ENCODE measurements at places on chromosomes 2 and 18.
A peak's percentile ranks its signal among the peaks of the same experiment; 100 is the strongest.

DNA sequence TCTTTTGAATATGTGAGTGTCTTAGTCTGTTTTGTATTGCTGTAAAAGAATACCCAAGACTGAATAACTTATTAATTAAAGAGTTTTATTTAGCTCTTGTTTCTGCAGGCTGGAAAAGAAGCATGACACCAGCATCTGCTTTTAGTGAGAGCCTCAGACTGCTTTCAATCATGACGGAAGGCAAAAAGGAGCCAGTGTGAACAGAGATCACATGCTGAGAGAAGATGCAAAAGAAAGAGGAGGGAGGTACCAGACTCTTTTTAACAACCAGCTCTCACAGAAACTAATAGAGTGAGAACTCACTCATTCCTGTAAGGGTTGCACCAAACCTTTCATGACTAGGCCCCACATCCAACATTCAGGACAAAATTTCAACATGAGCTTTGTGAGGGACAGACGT lies 101.6 kb upstream of the HNMT start:
- H3K36me3 ChIP-seq = no peaks in the 10 kb centered on the region
- no peaks in the 10 kb centered on the region for H3K4me1 ChIP-seq
- no peak for DNase-seq
- H3K27me3 ChIP-seq = peaks cover 3% of the 10 kb centered on the region
- no peak overlapping the region for H3K27ac ChIP-seq

DNA sequence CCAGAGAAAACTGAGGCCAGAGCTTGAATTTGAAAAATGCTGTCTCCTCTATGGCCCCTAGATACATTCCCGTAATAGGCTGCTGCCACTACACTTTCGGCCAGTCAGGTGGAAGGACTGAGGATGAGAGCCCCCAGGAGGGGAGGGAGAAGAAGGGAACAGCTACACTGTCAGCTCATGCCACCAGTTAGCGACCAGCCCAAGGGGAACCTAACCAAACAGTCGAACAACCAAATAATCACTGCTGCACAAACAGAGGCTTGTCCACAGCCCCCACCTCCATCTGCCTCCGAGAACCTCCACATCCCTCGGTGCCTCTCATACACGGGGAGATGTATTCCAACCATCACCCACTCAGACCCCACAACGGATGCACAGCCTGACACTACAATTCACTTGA lies 7.3 kb downstream of the ZNF516 start:
- no peak overlapping the region for H3K27ac ChIP-seq
- H3K4me1 ChIP-seq = peaks cover 12% of the 10 kb centered on the region
- no peaks in the 10 kb centered on the region for H3K36me3 ChIP-seq
- H3K27me3 ChIP-seq = peaks cover 31% of the 10 kb centered on the region

GRCh38 chr2:7945026-7945425 lies 736.8 kb upstream of the ID2 start:
- DNase-seq = no peak
- H3K36me3 ChIP-seq = no peaks in the 10 kb centered on the region
- H3K4me1 ChIP-seq = no peaks in the 10 kb centered on the region
- H3K4me3 ChIP-seq = no peak overlapping the region
- H3K27me3 ChIP-seq = no peaks in the 10 kb centered on the region
- no peak overlapping the region for H3K27ac ChIP-seq

GRCh38 chr2:55136138-55136541 lies 85.9 kb upstream of the RTN4 start:
- no peak for DNase-seq
- no peak overlapping the region for H3K4me3 ChIP-seq
- no peaks in the 10 kb centered on the region for H3K27me3 ChIP-seq
- peaks cover 29% of the 10 kb centered on the region for H3K4me1 ChIP-seq
- H3K27ac ChIP-seq = peak overlapping the region; percentile 10

DNA sequence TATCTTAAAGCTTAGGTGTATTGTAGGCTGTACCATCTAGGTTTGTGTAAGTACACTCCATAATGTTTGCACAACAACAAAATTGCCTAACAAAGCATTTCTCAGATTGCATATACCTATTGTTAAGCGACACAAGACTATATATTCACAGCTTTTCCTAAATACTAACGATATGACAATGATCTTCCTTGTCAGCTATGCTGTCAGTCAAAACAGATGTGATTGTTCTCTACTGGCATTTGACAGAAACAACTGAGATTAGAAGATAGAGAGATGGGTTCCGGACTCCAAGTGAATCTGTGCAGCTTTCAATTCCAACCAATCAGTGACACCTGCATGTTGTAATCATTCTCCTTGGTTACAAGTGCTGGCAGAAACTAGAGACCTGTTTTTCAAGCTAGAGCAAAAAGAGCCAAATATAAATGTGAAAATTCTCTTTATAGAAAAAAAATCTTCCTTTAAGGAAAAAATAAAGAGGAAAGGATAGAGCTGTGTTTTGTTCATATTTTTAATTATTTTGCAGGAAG lies 1232.3 kb upstream of the SLC39A10 start:
- H3K4me1 ChIP-seq = no peaks in the 10 kb centered on the region
- no peaks in the 10 kb centered on the region for H3K27me3 ChIP-seq
- no peak overlapping the region for H3K4me3 ChIP-seq
- no peak overlapping the region for H3K27ac ChIP-seq

DNA sequence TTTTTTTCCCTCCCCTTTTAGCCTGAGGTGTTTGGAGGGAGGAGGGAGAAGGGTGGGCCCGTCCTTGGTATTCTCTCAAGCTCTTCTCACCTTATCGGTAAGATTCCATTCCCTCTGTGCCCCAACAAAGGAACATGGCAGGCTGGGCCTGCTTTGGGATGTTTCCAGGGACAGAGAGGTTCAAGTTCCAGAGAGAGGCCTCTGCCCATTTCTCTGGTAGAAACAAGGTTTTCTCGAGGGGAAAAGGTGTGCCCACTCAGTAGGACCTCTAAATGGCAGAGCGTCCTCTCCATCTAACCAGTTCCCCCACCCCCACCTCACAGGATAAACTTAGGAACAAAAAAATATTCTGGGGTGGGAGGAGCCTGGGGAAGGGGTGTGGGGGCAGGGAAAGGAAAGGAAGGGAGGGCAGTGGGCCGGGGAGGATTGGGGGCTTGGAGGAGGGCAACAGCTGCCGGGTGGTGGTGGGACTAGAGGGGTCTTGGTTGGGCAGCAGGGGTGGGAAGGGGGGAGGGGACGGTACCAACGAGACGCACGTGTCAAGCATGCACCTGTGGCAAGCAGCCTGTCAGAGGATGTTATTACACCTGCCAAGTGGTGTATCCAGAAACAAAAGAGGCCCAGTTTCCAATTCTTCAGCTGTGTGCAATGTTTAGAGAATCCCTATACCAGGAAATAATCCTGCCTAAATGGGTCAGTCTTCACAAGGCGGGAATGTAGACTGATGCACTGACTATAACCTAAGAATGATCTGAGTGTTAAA lies 2.1 kb downstream of the PCBP1 start:
- peak overlapping the region; percentile 98 for H3K4me3 ChIP-seq
- no peaks in the 10 kb centered on the region for H3K27me3 ChIP-seq
- peaks cover 53% of the 10 kb centered on the region for H3K4me1 ChIP-seq
- H3K27ac ChIP-seq = peak overlapping the region; percentile 100

GRCh38 chr18:44723411-44723810 lies 42.7 kb downstream of the SETBP1 start:
- H3K27me3 ChIP-seq = peaks cover 20% of the 10 kb centered on the region
- DNase-seq = no peak

DNA sequence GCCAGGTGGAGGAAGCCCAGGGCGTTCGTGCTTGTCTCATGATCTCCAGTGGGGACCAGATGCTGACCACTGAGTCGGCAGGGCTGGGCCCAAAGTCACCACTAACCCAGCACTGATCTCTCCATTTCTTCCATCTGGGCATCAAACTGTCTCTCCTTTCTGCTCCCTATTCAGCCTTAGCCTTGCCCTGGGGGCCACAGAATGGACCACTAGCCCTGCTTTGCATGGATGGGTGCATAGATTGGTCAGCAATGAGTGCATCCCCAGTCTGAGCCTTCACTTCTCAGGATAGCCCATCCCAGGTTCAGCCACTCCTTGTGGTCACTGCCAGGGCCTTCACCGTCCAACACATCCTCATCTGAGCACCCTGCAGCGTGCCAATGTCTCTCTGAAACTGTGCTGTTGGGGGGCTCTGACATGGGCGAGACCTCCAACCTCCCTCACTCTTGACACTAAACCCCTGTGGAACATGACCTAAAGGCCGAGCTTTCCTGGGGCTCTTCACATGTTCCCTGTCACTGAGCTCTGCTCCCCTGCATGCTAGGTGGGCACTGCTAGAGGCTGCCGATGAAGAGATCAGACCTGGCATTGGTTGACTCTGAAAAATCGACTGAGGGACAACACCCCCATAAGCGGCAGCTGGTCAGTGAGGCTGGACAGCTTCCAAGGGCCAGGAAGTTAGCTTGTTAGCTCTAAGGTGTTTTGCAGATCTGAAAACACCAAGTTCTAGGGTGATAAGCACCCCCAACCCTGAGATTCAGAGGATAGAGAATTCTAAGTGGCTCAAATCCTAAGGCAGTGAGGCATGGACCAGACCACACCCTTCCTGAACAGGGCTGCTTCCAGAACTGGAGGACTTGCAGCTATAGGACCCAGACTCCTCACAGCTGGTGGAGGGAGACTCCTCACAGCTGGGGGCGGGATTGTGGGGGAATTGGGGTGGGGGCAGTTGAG lies 61.7 kb downstream of the HS1BP3 start:
- H3K4me3 ChIP-seq = no peak overlapping the region
- H3K27ac ChIP-seq = no peak overlapping the region
- no peaks in the 10 kb centered on the region for H3K27me3 ChIP-seq
- no peaks in the 10 kb centered on the region for H3K4me1 ChIP-seq
- DNase-seq = no peak

- H3K4me1 ChIP-seq = peaks cover 6% of the 10 kb centered on the region
- no peak overlapping the region for H3K27ac ChIP-seq
- DNase-seq = no peak
- H3K36me3 ChIP-seq = no peaks in the 10 kb centered on the region
- peaks cover 38% of the 10 kb centered on the region for H3K27me3 ChIP-seq
- H3K4me3 ChIP-seq = no peak overlapping the region
These were observed 9.8 kb downstream of the FZD7 start for GRCh38 chr2:202043475-202043874.

DNA sequence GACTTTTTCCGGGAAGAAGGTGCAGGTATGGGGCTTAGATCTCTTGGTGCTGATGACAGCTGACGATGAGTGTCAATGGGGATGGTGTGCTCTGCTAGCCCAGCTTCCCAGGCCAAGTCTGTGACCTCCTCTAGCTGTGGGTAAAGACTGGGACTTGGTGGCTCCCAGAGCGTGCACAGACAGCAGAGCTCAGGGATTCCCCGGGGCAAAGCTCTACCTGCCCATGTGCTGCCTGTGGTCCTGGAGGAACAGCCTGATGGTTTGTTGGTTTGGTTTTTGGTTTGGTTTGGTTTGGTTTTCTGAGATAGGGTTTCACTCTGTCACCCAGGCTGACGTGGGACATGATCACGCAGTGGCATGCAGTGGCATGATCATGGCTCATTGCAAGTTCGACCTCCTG lies 19.2 kb downstream of the ATP6V1B1 start:
- DNase-seq = peak; percentile 4
- H3K27ac ChIP-seq = no peak overlapping the region
- H3K4me3 ChIP-seq = no peak overlapping the region
- peaks cover 13% of the 10 kb centered on the region for H3K4me1 ChIP-seq

GRCh38 chr2:184444217-184444616 lies 154.1 kb upstream of the ZNF804A start:
- H3K27me3 ChIP-seq = no peaks in the 10 kb centered on the region
- no peak overlapping the region for H3K27ac ChIP-seq
- no peak for DNase-seq

GRCh38 chr18:48754559-48754958 lies 196.2 kb downstream of the SMAD7 start:
- H3K4me1 ChIP-seq = no peaks in the 10 kb centered on the region
- no peak overlapping the region for H3K4me3 ChIP-seq
- H3K27ac ChIP-seq = no peak overlapping the region
- H3K36me3 ChIP-seq = no peaks in the 10 kb centered on the region

DNA sequence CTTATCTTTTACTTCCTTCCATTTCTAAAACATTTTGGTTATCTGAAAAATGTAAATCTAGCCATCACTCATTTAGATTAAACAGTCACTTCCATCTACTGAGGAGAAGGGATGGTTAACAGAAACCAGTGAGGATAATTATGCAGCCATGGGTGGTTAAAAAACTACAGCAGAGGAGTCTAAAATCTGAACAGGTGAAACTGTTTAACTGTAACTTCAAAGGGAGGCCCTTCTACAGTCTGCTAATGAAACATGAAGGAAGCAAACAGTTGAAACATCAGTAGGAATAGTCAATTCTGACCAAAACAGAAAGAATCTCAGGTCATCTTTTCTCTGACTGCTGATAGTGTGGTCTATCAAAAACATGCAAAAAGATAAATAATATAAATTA lies 71.0 kb downstream of the DTNB start:
- H3K27me3 ChIP-seq = no peaks in the 10 kb centered on the region
- peaks cover 5% of the 10 kb centered on the region for H3K36me3 ChIP-seq
- H3K27ac ChIP-seq = no peak overlapping the region
- H3K4me3 ChIP-seq = no peak overlapping the region
- H3K4me1 ChIP-seq = peaks cover 18% of the 10 kb centered on the region
- DNase-seq = no peak

DNA sequence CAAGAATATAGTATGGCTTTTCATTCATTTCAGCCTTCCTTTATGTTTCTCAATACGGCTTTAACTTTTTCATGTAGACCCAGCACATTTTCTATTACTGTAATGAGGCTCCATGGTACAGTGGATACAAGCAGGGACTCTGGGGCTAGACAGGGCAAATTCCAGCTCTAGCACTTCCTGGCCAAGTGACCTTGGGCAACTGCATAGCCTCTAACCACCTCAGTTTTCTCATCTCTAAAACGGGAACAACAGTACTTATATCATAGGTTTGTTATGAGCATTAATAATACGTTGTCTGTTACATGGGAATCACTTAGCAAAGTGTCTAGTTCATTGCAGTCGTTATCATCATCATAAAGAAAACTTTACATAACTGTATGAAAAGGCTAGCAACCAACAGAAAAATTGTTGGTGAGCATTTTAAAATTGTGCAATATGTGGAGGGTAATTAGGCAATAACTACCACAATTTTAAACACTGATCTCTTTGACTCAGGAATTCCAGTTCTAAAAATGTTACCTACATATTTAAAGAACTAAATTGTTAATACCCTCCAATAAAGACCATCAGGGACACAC lies 13.7 kb upstream of the RMDN2 start:
- peaks cover 13% of the 10 kb centered on the region for H3K27me3 ChIP-seq
- DNase-seq = no peak
- no peak overlapping the region for H3K4me3 ChIP-seq
- H3K27ac ChIP-seq = no peak overlapping the region
- H3K36me3 ChIP-seq = no peaks in the 10 kb centered on the region

- peaks cover 28% of the 10 kb centered on the region for H3K36me3 ChIP-seq
- peaks cover 36% of the 10 kb centered on the region for H3K4me1 ChIP-seq
- DNase-seq = no peak
- no peak overlapping the region for H3K4me3 ChIP-seq
These were observed 139.9 kb downstream of the THADA start for GRCh38 chr2:43455731-43456642.

Data from activated CD4-positive, alpha-beta T cell treated with anti-CD3 and anti-CD28 coated beads, Interleukin-2, amount 10 ng/mL, durations not matched to agents 7 days and 5 days (primary cell).